ENCODE measurements at places on chromosomes 3 and 15. TPM values are rescaled to one million over a fixed set of nuclear protein-coding genes. Genes with fewer than 3 reads are reported as not detected.

IL5RA gene
- 0.15 TPM for total RNA-seq

EFCC1 gene
- total RNA-seq = 3.7 TPM

CTXN2 gene
- total RNA-seq = not detected

NPRL2 gene
- total RNA-seq = 23.5 TPM

LRRIQ4 gene
- total RNA-seq = 0.22 TPM

FBXW12 gene
- total RNA-seq = not detected

FAM227B gene
- 1.2 TPM for total RNA-seq

SLC15A2 gene
- total RNA-seq = 3.1 TPM

XCR1 gene
- total RNA-seq = not detected

SPESP1 gene
- total RNA-seq = 0.70 TPM

CHRNB4 gene
- not detected for total RNA-seq

CSPG5 gene
- total RNA-seq = 0.46 TPM

MST1R gene
- total RNA-seq = 145 TPM

CFAP20DC gene
- total RNA-seq = 1.6 TPM

SCN11A gene
- 0.61 TPM for total RNA-seq

STAC gene
- total RNA-seq = 0.78 TPM

FETUB gene
- total RNA-seq = not detected

OTOL1 gene
- total RNA-seq = not detected

EIF3J gene
- 49.1 TPM for total RNA-seq

GRIP2 gene
- 1.7 TPM for total RNA-seq

TF gene
- total RNA-seq = 2.6 TPM

BAHD1 gene
- total RNA-seq = 27.2 TPM

Measured in left colon (tissue), 2 donors.